Glomerular endothelial cell (primary cell): ENCODE measurements at places on chromosomes 2 and 18.

DNA sequence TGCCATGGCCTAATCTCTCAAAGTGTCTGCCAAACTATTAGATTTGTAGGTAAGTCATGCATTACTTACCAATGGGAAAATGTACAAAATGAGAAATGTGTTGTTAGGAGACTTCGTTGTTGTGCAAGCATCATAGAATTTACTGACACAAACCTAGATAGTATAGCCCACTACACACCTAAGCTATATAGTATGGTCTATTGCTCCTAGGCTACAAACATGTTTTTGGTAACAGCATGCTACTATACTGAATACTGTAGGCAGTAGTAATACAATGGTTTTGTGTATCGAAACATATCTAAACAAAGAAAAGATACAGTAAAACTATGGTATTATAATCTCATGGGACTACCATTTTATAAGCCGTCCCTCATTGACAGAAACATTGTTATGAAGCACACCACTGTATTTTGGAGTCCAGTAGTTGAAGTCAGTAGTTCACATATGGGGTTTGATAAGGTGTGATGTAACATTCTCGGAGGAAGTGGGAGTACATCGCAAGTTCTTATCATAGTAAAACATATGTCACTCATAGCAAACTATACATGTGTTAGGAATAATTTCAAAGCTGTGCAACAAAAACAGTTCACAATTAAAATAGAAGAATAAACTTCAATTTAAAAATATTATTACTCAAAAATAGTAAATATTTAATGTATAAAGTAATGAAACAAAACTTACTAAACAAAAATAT, 12.0 kb upstream of the GTF2A1L start:
- DNase-seq, result no peak

DNA sequence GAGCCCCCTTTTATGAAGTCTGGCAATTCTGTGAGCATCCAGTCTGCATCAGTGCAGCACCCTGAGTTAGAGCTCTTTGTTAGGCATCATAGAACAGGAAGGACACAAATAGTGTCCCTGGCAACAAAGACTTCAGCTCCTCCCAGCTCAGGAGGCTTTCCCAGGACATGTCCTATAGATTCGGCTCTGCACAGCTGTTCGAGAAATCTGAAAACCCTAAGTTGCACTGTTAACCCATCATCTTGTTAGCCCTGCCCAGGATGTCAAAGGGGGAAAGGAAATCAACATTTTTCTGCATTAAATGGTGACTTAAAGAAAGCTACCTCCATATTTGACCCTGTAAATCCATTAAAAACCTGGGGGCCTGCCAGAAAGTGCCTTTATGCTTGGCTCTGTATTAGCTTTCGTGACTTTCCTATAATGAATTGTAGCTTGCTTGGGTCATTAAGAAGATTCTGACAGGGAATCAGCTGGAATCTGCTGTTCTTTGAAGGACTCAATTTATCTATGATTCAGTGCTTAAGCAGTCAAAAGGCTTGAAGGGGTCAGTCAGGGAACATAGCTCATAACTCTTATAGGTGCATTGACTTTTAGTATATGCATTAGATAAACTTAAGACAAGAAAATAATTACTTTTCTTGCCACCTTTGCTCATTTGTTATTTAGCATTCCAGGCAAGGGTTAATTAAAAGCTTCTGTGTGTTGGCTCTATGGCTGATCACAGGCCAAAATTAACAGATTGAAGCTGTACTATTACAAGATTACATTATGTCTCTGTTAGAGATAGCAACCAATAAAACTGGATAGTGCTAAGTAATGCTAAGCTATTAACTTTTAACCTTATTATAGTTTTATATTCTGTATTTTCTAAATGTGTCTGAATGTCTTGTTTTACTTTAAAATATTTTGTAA, 20.6 kb downstream of the ERMN start:
- no peak for DNase-seq

DNA sequence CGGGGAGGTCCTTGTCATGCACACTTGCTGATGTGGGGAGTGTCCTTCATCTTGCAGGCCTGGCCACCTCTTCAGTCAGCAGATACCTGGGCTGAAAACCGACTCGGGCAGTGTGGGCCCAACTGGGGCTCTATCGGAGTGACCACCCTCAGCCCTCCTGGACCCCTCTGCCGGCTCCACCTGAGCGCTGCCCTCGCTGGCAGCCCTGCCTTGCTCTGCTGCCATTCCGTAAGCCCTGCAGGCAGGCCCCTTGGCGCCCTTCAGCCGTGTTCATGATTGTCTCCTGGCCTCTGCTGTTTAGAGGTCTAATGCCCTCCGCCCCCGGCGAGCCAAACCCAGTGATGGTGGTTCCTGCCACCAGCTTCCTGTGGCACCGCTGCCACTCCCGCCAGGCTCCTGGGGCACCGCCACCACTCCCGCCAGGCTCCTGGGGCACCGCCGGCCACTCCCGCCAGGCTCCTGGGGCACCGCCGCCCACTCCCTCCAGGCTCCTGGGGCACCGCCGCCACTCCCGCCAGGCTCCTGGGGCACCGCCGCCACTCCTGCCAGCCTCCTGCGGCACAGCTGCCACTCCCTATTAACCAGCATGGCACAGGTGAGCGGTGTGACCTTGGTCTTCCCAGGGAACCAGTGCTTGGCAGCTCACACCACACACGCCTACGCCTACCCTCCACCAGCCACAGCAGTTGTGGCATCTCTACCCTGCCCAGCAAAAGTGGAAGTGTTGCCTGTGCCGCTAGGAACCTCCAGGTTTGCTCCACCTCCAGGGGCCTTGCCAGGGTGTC, 15.9 kb downstream of the CAPN10 start:
- DNase-seq, result no peak

DNA sequence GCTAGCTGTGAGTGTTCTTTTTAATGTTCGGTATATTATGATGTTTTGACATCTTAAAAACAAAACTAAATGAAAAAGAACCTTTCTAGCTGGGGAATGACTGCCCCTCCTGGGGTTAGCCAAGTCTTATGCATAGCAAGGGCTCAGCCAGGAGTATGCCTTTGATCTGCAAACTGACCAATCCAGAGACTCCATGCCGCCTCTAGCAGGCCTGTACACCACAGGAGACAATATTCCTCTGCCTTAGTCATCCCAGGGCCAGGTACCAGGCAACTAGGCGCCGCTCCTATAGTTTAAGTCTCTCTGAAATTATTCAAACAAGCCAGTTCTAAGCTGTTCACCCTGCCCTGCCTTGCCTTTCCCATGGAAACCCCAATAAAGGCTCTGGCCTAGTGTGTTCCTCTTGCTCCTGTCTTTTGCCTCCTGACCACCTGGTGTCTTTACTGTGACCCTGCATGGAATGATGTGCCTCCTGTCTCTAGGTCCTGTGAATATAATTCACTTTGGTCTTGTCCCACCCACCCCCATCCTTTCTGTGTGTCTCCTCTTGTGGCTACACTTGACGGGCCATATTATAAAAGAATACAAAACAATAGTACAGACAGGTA, 52.0 kb upstream of the CHN1 start:
- no peak for DNase-seq
